ENCODE measurements at places on chromosomes 6 and 20. TPM values are rescaled to one million over a fixed set of nuclear protein-coding genes. Genes with fewer than 3 reads are reported as not detected.

PLEKHG1 gene
- polyA plus RNA-seq = 5.7 TPM

TSPYL1 gene
- 24.3 TPM for polyA plus RNA-seq

CST4 gene
- polyA plus RNA-seq = not detected

SDCBP2 gene
- polyA plus RNA-seq = 147 TPM

NFS1 gene
- polyA plus RNA-seq = 18.2 TPM

BMP2 gene
- polyA plus RNA-seq = 1.4 TPM

HLA-DPA1 gene
- 7.8 TPM for polyA plus RNA-seq

IL20RA gene
- polyA plus RNA-seq = 5.2 TPM

PKIB gene
- polyA plus RNA-seq = 3.5 TPM

HTR1E gene
- polyA plus RNA-seq = not detected

CLVS2 gene
- not detected for polyA plus RNA-seq

ABHD16B gene
- polyA plus RNA-seq = 0.42 TPM

CNR1 gene
- polyA plus RNA-seq = 0.77 TPM

WFDC12 gene
- polyA plus RNA-seq = 2.2 TPM

IFNGR1 gene
- 27.9 TPM for polyA plus RNA-seq

NR2E1 gene
- polyA plus RNA-seq = 0.02 TPM

BTN1A1 gene
- polyA plus RNA-seq = not detected

FOXA2 gene
- polyA plus RNA-seq = 0.01 TPM

FAM83D gene
- 32.6 TPM for polyA plus RNA-seq

PRSS16 gene
- polyA plus RNA-seq = 8.9 TPM

PHACTR3 gene
- polyA plus RNA-seq = 0.27 TPM

PRND gene
- polyA plus RNA-seq = not detected

TUBB2B gene
- polyA plus RNA-seq = 1.6 TPM

LRP11 gene
- polyA plus RNA-seq = 20.8 TPM

PARD6B gene
- 6.5 TPM for polyA plus RNA-seq

BPIFB1 gene
- 0.77 TPM for polyA plus RNA-seq

PPP1R16B gene
- 1.0 TPM for polyA plus RNA-seq

UST gene
- polyA plus RNA-seq = 1.7 TPM

FHL5 gene
- 1.3 TPM for polyA plus RNA-seq

RNF182 gene
- polyA plus RNA-seq = 0.06 TPM

PNLDC1 gene
- 0.20 TPM for polyA plus RNA-seq

PDE7B gene
- 0.64 TPM for polyA plus RNA-seq

TNFAIP3 gene
- polyA plus RNA-seq = 10.7 TPM

DUSP22 gene
- polyA plus RNA-seq = 37.4 TPM

BEND3 gene
- 0.82 TPM for polyA plus RNA-seq

TREM1 gene
- polyA plus RNA-seq = 0.43 TPM

GRIK2 gene
- 0.06 TPM for polyA plus RNA-seq

FAM162B gene
- polyA plus RNA-seq = 0.71 TPM

CRISP2 gene
- 1.0 TPM for polyA plus RNA-seq

BNIP5 gene
- polyA plus RNA-seq = not detected

FILIP1 gene
- 1.6 TPM for polyA plus RNA-seq

ERVFRD-1 gene
- 0.06 TPM for polyA plus RNA-seq

BFSP1 gene
- polyA plus RNA-seq = 1.2 TPM

NOTCH4 gene
- polyA plus RNA-seq = 6.5 TPM

C6orf58 gene
- polyA plus RNA-seq = not detected

IMPG1 gene
- 0.04 TPM for polyA plus RNA-seq

PTCHD4 gene
- not detected for polyA plus RNA-seq

Data from esophagus (tissue), 2 donors.